ENCODE measurements at places on chromosomes 13 and 19.

DNA sequence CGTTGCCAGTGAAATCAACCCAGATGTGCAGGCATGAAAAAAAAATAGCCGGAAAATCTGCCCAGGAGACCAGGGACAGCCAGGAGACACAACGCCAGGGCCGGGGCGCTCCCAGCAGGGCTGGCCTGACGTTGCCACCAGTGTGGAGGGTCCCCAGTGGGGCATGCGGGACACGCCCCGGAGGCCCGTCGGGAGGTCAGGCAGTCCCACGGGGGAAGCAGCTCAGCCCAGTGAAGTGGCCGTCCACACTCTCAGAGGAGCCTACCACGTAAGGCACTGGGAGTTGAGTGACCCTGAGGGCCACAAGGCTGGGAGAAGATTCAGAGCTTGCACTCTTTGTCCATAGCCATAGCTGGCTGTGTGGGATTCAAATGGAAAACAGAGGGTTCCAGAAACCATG, 53.2 kb upstream of the GAS6 start:
- DNase-seq = no peak

DNA sequence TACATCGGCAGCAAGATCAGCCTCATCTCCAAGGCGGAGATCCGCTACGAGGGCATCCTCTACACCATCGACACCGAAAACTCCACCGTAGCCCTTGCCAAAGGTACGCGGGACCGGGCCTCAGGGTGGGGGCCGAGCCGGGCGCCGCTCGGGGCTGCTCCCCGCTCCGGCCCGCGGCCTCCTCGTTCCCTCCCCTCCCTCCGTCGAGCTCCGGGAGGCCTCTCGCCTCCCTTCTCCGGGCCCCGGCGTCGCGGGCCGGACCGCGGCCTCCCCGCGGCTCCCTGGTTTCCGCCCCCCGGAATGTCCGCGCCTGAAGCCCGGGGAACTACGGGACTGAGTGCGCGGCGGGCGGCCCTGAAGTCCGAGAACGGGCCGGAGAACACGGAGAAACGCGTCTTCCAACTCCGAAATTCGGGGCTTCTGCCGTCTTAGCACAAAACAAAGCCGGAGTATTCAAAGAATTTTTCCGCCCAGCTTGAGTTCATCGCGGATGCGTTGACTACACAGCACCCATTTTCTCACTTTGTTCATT, 423 bp downstream of the LSM14A start:
- peak; percentile 36 for DNase-seq

DNA sequence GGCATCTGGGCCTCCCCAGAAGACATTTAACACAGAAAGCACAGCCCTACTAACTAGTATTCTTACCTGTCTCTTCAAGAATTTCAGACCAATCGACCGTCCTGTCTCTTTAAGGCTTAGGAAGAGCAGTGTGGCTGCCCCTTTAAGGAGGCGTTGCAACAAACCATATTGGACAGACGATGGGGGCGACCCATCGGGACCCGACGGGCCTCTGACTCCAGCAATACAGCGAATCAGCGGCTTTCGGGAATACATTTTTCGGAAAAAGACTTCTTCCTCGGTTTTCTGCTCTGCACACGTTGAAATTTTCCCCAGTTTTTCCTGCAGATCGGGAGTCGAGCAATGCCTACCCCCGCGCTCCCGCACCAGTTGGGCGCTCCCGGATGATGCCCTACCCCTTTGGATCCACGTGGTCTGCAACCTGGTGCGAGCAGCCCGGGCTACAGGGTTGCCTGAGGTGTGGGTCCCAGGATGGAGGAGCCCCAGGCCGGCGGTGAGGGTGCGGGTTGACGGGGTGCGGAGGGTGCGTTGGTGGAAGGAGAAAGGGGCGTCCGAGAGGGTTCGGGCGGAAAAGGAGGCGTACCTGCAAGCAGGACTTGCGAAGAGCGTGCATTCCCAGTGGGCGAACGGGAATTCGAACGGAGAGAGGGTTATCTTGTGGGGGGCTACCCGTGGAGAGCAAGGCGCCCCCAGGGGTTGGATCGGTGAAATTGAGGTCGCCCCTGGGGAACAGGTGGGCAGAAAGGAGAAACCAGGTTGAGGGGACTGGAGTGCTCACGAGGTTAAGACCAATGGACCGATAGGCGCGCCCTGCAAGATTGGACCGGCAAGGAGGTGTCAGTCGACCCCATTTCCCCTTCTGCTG, at the start of gene POLR1G:
Gene POLR1G (plus strand): TSS at position 419 of the 865 bp plus-strand sequence. CDS start 53 bp downstream, at position 472.
- DNase-seq = peak; percentile 75

DNA sequence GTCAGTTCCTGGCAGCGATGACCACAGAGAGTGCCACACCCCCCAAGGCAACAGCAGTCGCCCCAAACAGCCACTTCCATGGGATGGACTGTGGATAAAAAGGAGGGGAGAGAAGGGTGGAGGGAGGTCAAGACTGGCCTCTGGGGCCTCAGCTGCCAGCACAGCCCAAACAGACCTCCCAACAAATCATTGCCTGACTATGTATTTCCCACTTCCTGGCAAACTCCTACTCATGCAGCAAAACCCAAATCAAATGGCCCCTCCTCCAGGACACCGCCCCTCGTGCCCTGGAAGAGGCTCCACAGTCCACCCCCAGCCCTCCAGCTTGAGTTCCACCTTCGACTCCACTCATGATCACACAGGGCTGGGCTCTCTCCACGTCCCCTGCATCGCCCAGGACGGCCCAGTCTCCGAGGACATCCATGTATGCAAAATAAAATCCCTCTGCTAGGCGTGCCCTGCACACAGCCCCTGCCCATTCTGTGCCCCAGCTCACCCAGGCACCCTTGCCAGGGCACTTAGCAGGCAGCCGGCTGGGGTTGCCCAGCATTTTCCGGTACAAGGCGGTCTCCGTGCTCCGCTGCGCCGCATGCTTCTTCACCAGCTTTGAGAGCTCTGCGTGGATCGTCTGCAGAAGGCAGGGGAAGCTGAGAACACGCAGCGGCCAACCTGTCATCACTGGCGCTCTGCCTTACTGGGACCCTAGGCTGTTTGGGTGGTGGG, 10.5 kb upstream of the ELL start:
- no peak for DNase-seq

DNA sequence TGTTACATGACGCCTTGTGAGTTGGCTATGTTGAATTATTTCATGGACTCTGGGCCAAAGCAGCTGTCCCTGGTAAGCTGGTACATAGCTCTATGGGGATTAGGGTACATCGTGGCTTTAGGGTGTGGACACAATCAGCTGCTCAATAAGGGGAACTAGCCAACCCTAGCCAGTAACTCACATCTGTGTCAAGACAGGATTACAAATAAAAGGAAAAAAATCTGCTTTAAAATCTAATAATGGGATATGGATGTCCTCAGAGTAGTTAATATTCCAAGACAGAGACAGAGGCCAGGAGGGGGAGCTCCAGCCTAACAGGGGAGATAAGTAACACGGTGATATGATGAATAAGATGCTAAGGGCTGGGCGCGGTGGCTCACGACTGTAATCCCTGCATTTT, 21.1 kb upstream of the ZNF766 start:
- DNase-seq = peak; percentile 49

- DNase-seq = no peak
Observed at GRCh38 chr19:5913739-5914357, at the start of gene CAPS. TSS of gene CAPS (plus strand) at chr19:5914254. CDS start at chr19:5914407, 153 bp downstream.

- DNase-seq = no peak
Observed at GRCh38 chr13:97001636-97002035, 7.4 kb upstream of the OXGR1 start.

DNA sequence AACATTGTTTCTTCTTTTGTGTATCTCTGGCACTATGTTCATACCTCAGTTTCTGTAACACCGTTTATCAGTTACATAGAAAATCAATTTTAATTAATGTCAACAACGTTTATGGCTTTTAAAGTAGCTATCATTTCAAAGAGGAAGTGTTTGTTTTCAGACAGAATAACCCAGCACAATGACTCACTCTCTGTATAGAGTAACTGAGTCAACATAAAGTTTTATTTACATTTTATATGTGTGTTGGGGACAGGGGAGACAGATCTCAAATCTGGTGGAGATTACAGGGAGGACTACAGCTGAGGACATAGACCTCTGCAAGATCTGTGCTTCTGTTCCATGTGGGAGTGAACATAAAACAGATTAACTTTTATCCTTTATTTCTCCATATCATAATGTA, 2590.1 kb downstream of the PCDH9 start:
- DNase-seq = no peak

DNA sequence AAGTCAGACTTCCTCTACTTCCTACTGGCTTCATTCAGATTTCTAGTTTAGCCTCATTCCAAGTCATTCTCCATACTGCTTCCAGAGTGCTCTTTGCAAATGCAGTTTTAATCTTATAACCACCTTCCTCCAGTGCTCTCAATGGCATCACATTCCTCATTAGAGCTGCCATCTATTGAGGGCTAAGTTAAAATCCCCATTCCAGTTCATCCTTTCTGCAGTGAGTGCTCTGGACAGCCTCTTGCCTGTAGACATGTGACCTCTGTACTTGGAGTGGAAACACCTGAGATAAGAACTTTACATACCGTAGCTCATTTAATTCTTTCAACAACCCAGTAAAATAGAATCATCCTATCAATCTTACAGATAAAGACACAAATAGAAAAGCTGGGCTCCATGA, 57.9 kb upstream of the MAB21L1 start:
- DNase-seq = no peak

DNA sequence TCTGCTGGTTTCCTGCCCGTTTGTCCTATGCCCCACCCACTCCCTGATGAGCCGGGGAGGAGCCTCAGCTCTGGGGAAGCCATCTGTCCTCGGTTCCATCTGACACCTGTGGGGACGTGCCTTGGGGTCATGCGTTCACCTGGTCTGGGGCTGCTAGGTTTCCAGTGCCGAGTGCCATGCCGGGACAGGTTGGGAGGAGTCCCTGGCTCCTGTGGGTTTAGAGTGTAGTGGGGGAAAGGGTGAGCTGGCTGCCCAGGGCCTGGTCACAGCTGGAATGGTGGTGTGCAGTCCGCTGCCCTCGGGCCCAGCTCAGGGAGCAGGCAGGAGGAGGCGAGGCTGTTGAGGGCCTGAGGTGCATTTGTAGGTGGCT, 2.5 kb downstream of the KDM4B start:
- no peak for DNase-seq

DNA sequence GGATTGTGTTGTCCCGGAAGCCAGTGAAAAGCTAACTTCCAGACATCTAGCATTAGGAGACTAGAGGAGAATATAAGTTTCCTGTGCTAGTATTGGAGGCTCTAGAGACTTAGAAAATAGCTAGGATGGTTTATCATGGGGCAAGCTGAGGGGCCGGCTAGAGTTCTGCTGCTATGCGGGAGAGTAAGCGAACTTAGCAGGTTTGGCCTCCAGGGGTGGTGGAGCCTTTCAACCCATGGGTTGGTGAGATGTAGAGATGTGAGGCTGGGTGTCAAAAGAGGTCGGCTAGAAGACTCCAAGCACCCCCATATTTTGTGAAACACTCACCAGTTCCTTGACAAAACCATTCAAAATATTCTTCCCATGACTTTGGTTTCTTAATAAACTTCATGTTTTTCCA, 4.4 kb downstream of the SULT2A1 start:
- DNase-seq = no peak

- no peak for DNase-seq
Observed at GRCh38 chr19:14393329-14393728, 12.1 kb downstream of the ADGRE5 start.

DNA sequence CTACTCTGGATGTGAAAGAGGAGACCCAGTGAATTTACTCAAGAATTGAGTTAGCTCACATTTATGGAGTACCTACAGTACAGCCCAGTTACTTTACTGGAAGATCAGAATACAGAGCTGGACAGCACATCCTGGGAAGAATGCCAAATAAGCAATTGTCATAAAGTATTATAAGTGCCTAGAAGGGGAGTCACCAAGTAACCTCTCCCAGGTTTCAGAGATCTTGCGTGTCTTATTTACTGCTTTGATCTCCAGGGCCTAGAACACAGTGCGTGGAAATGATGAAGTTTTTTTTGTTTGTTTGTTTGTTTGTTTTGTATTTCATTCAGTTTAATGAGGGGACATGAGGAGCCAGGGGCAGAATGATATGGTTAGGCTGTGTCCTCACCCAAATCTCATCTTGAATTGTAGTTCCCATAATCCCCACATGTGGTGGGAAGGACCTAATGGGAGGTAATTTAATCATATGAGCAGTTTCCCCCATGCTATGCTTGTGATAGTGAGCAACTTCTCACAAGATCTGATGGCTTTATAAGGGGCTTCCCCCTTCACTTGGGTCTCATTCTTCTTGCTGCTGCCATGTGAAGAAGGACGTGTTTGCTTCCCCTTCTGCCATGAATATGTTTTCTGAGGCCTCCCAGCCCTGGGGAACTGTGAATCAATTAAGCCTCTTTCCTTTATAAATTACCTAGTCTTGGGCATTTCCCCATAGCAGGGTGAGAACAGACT, 5.2 kb downstream of the GARRE1 start:
- DNase-seq = no peak

GRCh38 chr13:48594096-48594815, 59.5 kb upstream of the CYSLTR2 start:
- no peak for DNase-seq

DNA sequence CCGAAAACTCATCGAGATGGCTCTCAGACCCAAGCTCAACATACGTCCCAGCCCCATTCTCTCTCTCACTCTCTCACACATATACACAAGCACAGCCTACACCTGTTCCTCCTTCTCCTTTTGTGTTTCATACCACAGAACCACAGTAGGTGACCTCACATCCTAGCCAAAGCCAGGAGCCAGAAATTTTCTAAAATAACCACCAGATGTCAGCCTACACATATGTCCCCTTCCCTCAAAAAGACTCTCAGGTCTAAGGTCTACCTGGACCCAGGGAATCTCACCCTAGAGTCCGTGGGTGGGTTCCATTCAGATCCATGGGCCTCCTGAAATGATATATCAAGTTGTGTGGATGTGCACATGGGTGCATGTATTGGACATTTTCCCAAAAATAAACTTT, 104.2 kb upstream of the IPO5 start:
- no peak for DNase-seq

GRCh38 chr13:52067237-52067636, 42.7 kb downstream of the UTP14C start:
- DNase-seq = no peak

GRCh38 chr13:73715114-73715910, 418.9 kb downstream of the KLF12 start:
- DNase-seq = peak; percentile 47

GRCh38 chr13:100984085-100984705, 309.6 kb upstream of the TMTC4 start:
- no peak for DNase-seq

- DNase-seq = no peak
Observed at GRCh38 chr19:17325881-17326594, 8.6 kb downstream of the ANO8 start.

DNA sequence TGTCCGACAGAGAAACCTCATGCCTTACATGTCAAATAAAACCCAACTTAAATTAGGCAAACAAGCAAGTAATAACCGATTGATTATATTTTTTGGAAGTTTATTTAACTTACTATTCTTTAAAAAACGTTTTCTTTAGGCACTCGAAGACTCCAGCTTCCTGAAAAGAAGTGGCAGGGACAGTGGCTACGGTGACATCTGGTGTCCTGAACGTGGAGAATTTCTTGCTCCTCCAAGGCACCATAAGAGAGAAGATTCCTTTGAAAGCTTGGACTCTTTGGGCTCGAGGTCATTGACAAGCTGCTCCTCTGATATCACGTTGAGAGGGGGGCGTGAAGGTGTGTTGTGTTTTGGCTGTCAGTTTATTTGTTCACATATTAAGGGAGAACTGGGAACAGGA, 164.4 kb downstream of the LMO7 start:
- DNase-seq = no peak

Measured in stimulated activated naive CD4-positive, alpha-beta T cell treated with Interleukin-2 at 50 U/mL for 16 hours (primary cell).